Stimulated activated CD8-positive, alpha-beta memory T cell treated with anti-CD3 and anti-CD28 coated beads, Interleukin-7, amount 100 ng/mL, for 1 hour (primary cell): ENCODE measurements at places on chromosomes 6 and 20.

DNA sequence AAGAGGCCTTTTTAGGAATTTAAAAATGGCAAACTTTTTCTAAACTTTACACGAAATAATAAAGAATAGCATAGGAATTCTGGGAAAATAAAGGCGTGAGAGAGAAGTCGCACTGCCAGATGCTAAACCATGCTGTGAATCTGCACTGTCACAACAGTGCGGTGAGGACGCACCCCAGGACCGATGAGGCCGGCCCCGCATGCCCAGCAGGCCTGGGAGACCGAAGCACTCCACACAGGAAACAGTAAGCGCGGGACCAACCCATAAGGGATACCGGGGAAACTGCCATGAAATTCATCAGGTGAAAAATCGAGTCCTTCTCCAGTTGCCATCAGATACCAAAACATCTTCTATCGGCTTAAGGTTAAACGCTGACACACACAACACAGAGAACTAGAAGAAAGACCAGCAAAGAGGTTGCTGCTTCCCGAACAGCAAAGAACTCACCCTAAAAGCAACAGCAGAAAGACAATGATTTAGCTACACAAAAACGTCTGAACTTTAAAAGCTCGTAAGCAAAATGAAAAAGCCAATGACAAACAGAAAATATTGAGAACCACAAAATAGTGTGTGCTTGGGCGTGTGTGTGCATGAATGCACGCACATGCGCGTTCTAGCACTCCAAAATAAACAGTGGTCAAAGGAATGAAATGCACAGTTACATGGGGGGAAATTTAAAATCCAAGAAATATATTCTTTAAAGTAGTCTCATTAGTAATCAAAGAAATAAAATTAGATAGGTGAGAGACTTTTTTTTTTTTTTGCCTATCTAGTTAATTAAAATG is 15.4 kb downstream of the RAMACL start:
- DNase-seq: no peak

DNA sequence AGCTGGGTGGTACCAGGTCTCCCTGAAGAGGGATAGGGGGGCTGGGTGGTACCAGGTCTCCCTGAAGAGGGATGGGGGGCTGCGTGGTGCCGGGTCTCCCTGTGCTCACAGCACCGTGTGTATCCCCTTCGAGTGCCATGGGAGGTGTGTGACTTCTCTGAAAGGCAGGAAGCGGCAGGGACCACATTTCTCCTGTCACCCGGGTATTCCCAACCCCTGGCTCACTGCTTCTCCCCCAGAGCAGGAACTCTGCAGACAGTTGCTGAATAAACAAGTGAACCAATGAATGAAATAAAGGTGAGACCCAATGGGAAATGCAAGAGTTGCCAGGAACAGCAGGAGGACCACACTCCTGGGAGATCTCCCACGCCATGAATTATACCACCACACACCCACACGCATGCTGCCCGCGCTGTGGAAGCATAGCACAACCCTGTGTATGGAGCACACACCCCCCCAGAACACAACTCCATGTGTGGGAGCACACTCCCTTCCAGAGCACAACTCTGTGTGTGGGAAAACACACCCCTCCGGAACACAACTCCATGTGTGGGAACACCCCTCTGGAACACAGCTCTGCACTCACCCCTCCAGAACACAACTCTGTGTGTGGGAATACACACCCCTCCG is 50.7 kb downstream of the RNASET2 start:
- no peak for DNase-seq

DNA sequence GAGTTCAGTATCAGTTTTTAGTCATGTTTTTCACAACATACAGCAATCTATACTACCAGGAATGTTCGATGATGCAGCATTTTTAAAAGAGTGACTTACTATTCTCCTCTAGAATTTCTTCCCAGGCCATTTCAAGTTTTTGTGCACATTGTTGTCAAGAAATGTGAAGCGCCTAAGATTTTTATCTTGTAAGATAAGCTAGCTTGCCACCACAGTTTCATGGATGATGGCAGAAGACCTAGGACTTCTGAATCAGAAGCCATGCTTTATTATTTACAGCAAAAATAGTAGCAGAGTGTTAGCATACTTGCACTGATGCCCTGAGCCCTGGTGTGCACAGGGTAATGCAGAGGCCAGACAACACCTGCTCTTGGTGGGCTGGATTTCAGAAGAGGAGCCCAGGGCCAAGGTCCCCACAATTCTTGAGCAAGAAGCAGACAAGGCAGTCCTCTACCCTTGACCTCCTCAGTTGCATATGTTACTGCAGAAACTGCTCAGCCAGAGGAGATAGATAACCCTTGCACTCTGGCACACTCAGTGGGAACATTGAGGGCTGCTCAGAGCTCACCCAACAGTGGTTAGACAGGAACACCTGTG is 99.2 kb downstream of the QKI start:
- DNase-seq: no peak

GRCh38 chr6:124462750-124463149 is 499.5 kb upstream of the RNF217 start:
- DNase-seq: no peak

- DNase-seq: no peak
These were observed 129.0 kb downstream of the F13A1 start for GRCh38 chr6:6191476-6191875.

DNA sequence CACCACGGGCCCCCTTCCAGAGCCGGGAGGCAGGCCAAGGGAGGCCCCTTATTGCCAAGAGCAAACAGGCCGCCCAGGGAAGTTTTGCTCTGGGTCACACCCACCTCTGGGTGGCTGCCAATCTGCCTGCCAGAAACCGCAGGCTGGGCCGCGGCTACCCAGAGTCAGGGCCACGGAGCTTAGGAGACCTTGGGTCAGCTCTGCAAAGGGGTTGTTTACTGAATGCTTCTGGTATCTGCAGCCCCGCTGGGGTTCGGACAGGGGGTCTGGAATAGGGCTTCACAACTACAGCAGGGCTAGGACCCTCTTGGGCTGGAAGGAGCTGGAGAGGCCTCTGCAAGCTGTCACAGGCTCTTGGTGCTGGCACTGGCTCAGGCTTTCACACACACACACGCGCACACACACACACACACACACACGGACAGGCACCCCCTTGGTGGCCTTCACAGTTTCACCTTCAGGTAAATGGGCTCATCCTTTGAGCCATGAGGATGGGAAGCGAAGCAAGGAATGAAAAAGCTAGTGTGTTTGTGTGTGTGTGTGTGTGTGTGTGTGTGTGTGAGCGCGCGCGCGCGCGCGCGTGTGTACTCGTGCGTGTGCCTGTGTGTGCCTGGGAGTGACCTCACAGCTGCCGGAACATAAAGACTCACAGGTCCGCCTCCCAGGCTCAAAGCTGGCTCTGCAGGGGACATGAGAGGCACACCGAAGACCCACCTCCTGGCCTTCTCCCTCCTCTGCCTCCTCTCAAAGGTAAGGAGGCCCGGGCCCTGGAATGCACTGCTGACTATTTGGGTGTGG is at the start of gene CCN5:
Gene CCN5, plus strand, starts transcription at position 669 of the 798 bp plus-strand sequence. Its CDS starts 22 bp downstream, at position 691.
- no peak for DNase-seq

DNA sequence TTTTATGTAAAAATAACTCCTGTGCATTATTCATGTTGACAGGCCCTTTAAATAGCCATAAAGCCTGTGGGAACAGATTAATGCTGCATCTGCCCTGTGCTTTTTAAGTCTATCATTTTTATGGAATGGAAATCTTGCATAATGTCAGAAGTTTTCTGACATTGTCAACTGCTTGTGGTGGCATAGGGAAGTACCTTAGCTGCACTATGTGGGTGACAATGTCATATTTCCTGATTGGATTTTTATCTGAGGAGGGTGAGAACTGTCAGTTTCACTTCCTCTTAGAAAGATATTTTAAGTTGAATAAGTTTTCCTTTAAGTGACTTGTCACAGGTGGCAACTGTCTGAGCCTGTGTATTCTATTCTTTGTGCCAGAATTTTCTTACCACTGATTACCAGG is 267.9 kb downstream of the PLCB1 start:
- no peak for DNase-seq

DNA sequence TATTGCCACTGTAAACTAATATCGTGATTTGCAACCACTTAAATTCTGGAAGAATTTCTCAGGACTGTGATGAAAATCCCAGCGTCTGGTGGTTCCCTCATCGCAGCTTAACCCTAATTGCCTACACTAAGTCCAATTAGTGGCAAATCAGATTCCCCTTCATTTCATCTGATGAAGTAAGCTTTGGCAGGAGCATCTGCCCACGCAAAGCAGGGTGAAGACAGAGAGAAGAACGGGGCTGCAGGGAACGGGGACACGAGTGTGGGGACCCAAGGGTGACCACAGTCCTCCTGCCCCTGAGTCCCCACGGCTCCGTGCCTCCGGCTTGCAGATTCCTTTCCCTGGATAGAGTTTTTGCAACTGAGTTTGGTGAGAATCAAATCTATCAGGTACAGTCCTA is 159.5 kb downstream of the LY86 start:
- DNase-seq: no peak

GRCh38 chr6:4615891-4616290 is 160.3 kb upstream of the CDYL start:
- DNase-seq: no peak

- DNase-seq: no peak
These were observed 561.3 kb upstream of the JAG1 start for GRCh38 chr20:11235058-11235457.

DNA sequence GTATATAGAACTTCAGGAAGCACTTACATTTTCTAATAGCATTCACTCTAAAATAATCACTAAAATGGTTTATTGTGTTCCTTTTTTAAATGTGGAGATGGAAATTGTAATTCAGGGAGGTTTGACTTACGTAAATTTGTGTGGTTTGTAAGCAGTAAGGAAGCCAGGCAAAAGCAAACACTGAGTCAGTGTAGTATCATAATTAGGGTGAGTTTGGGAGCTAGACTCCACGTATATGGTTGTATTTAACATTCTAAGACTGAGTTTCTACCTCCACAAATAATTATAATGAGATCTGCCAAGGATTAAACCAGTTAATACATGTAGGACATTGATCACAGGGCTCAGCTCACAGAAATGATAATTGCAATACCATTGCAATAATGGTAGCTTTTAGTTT is 425.5 kb downstream of the CBLN4 start:
- DNase-seq: no peak
